ENCODE measurements at places on chromosomes 13 and 19.

DNA sequence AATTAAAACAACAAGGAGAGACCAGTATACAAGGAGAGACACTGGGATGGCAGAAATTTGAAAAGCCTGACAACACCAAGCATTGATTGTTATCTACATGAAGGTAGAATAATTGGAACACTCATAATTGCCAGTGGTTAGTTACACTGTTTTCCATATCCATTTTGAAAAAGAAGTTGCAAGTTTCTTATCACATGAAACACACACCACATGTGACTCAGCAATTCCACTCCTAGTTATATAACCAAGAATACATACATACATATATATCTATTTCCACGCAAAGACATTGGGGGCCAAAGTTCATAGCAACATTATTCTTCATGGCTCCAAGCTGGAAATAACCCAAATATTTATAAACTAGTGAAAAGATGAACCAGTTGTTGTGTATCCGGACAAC is 15.2 kb upstream of the PABPC3 start:
- no peak for DNase-seq

DNA sequence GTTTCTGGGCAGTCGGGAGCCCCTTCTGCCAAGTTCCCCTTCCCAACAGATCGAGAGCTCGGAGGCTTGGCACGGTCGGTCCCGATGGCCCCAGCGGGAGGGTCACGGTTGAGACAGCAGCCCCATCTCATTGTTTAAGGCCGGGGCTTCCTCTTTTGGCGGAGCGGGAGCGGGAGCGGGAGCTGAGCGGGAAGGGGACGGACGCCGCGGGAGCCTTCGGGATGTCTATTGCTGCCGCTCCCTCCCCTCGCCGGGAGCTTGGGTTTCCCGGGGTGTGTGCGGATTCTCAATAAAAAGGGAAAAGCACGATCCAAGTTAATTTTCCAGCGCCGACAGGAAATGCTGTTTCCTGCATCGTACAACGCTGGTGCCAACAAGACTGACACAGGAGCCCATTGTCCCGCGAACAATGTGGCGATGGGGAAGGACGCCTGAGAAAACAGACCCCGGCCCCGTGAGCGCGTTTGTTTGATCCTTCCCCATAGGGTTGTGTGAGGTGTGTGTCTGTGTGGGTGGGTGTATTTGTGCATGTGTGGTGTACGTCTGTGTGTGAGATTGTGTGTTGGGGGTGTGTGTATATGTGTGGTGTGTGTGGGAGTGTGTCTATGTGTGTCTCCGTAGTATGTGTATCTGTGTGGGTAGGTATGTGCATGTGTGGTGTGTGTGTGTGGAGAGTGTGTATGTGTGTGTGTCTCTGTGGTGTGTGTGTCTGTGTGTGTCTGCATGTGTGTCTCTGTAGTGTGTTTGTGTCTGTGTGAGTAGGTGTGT is 36.3 kb upstream of the FLT1 start:
- DNase-seq: no peak

- DNase-seq: no peak
Observed at GRCh38 chr19:18262917-18263316, 11.3 kb downstream of the IQCN start.

- no peak for DNase-seq
Observed at GRCh38 chr19:4600893-4601292, 38.4 kb upstream of the TNFAIP8L1 start.

GRCh38 chr13:51924756-51925544 is 63.2 kb downstream of the CCDC70 start:
- DNase-seq: no peak

GRCh38 chr13:101035119-101035620 is 360.6 kb upstream of the TMTC4 start:
- DNase-seq: no peak

- DNase-seq: no peak
Observed at GRCh38 chr13:90535421-90535820, 812.1 kb upstream of the MIR17HG start.

DNA sequence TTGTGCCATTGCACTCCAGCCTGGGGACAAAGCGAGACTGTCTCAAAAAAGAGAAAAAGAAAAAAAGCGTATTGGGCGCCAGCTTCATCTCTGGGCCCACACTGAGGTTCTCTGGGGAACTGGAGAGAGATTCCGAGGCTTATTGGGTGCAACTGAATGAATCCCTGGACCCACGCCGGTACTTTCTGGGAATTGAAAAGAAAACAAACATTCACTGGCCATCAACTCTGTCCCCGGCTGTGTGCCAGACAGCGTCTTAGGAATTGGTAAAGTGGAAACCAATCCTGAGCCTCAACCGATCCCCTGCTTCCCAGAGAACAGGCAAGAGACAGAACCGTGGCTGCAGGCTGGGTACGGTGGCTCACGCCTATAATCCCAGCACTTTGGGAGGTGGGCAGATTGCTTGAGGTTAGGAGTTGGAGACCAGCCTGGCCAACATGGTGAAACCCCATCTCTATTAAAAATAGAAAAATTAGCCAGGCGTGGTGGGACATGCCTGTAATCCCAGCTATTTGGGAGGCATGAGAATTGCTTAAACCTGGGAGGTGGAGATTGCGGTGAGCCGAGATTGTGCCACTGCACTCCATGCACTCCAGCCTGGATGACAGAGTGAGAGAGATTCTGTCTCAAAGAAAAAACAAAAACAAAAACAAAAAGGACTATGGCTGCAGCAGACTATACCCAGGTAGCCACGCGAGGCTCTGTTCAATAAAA is 8.6 kb downstream of the ANO8 start:
- DNase-seq: no peak

GRCh38 chr13:33372251-33372919 is 86.8 kb upstream of the STARD13 start:
- no peak for DNase-seq

GRCh38 chr19:5563008-5563431 is 4.7 kb downstream of the TINCR start:
- DNase-seq: no peak

GRCh38 chr13:53041968-53042516 is 13.4 kb downstream of the OLFM4 start:
- no peak for DNase-seq

GRCh38 chr19:33432015-33432414 is 58.5 kb downstream of the CEBPG start:
- DNase-seq: no peak

DNA sequence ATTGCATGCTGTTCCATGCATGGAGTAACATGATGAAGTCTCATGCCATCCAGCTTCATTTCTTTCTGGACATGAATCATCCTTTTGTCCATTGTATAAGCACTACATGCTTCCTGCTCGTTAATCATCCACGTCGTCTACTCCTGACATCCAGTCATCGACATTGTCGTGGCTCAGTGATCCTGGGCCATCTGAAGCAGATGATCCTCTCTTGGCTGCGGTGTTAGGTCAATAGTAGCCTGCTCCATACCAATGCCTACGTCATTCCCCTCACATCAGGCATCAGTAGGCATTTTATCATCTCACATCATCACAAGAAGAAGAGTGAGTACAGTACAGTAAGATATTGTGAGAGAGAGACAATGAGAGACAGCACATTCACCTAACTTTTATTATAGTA is 7.9 kb upstream of the MYO16 start:
- DNase-seq: peak; percentile 49

DNA sequence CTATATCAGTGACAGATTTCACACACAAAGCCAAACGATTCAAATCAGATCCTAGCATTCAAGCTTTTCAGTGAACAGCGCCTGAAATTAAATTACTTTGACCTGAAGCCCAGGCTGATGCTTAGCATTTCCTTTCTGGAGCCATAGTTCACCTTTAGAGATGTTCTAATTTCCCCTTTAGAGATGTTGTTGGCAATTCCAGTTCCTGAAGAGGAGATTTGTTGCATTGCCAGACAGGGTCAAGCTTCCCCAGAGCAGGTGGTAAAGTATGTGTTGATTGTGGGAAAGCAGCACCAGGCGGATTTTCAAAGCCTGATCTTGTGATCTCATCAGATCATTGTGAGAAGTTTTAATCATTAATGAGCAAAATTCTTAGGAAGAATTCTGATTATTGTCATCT is 609.8 kb upstream of the KLF12 start:
- DNase-seq: no peak
